ENCODE measurements at places on chromosomes 13 and 19. TPM values are rescaled to one million over a fixed set of nuclear protein-coding genes. Genes with fewer than 3 reads are reported as not detected.

GRCh38 chr13:43864921-43865320 lies 14.6 kb downstream of the CCDC122 start:
- no peaks in the 10 kb centered on the region for H3K4me1 ChIP-seq
- H3K36me3 ChIP-seq = no peaks in the 10 kb centered on the region
- no peak for DNase-seq
- H3K27ac ChIP-seq = no peak overlapping the region
- H3K27me3 ChIP-seq = no peaks in the 10 kb centered on the region
- H3K4me3 ChIP-seq = no peak overlapping the region

The C13orf42 gene
- not detected for total RNA-seq

DNA sequence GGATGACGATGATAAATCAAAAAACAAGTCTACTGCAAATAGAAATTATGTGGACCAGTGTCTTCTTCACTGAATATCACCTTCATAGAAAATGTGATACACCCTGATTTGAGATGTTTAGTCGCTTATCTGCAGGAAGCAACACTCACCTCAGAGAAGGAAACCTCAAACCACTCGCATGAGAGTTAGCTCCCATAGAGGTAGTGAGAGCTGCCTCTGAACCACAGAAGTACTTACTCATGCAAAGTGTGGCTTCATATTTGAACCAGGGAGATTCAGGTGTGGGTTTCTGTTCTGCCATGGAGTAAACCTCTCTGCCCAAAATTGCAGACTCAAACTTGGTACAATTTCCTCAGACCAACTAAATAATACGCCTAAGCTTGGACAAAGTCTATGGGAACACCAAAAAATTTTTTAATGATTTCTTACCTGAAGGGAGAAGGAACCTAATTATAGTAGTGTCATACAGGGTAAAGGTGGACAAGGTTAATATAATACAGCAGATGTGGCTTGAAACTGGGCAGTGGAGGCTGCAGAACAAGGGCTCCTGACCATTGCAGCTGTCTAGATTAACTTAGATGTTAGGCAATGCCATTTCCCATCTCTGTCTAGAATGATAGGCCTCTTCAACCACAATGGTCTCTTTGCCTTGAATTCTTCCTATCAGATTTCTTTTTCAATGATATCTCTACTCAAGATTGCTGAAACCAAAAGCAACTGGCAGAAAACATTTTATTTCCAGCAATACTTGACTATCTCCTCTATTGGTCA lies 29.6 kb upstream of the RCBTB2 start:
- no peak overlapping the region for H3K27ac ChIP-seq
- DNase-seq = no peak
- no peaks in the 10 kb centered on the region for H3K36me3 ChIP-seq
- no peak overlapping the region for H3K4me3 ChIP-seq

GRCh38 chr13:24660023-24660741 lies 20.0 kb upstream of the ATP12A start:
- no peak for DNase-seq
- no peak overlapping the region for H3K27ac ChIP-seq
- no peak overlapping the region for H3K4me3 ChIP-seq
- 0 out of 2 replicates have a peak, but pooled peaks cover 4% of the 10 kb centered on the region for H3K4me1 ChIP-seq

GRCh38 chr13:110517505-110518225 lies 43.9 kb downstream of the RAB20 start:
- DNase-seq = no peak
- H3K27ac ChIP-seq = no peak overlapping the region
- H3K27me3 ChIP-seq = no peaks in the 10 kb centered on the region
- H3K4me1 ChIP-seq = peaks cover 5% of the 10 kb centered on the region

DNA sequence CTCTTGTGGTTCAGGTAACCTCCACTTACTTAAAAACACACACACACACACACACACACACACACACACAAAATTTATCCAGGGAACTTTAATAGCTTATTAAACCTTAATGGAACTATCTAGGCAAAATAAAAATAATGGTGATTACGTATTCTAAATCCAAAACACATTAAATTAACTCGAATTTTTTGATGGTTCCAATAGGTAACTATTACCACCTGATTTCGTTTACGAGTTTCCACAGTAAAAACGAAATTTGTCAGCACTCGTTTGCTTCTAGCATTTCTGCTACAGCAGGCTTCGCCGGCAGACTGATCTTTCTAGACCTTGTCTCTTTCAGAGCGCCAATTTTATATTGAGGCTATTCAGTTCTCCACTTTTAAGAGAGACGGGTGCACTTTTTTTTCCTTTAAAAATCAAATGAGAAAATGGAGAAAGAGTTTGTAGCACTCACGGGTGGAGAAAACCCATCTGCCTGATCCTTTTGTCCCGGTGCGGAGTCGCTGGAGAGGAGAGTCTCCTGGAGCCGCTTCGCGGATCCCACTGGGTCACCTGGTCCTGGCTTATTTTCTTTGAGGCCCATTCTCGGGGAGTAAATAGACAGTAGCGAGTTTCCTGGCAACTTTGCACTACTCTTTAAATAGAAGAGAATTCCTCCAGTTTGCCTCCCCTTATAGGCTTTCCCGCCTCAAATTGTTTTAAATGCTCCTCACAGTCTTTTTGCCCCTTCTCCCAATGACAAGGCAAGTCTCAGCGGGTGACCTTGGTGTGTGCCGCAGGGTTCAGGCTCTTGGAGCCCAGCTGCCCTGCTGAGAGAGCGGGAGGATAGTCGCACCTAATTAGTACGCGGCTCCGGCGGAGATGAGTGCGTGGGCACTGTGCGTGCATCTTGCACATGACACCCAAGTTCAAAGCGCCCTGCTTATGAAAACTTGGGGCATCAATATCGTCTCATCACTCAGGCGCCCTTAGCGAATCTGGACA lies 117.0 kb downstream of the KCNRG start:
- H3K4me3 ChIP-seq = no peak overlapping the region
- H3K4me1 ChIP-seq = no peaks in the 10 kb centered on the region
- no peaks in the 10 kb centered on the region for H3K36me3 ChIP-seq
- H3K27ac ChIP-seq = no peak overlapping the region
- H3K27me3 ChIP-seq = no peaks in the 10 kb centered on the region

The BRME1 gene
- 10.0 TPM for total RNA-seq

DNA sequence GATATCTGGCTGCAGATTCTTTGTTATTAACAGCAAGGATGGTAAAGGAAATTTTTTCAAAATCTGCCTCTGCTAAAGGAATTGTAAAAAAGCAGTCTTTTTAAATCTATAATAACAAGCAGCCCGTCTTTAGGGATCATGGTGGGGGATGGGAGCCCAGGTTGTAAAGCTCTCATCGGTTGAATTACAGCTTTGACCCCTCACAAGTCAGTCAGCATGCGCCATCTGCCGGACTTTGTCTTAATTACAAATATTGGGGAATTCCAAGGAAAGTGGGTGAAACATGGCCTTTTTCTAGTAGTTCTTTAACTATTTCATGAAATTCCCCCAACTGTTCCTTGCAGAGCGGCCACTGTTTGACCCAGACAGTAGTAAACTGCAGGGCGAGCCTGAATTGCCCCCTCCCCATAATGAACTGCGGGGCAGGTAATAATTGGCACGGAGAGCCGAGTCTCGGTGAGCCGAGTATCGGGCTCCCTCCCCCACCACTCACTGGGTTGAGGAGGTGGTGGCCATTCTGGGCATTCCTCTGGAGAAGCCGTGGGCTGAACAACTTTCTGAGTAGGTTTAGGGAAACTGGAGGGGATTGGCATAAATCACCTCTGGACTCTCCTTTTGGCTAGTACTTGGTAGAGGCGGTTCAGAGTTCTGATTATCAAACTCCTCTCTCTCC lies 11.6 kb downstream of the ZNF578 start:
- no peaks in the 10 kb centered on the region for H3K27me3 ChIP-seq
- H3K4me3 ChIP-seq = no peak overlapping the region
- DNase-seq = peak; percentile 21

The IGFL2 gene
- total RNA-seq = not detected

DNA sequence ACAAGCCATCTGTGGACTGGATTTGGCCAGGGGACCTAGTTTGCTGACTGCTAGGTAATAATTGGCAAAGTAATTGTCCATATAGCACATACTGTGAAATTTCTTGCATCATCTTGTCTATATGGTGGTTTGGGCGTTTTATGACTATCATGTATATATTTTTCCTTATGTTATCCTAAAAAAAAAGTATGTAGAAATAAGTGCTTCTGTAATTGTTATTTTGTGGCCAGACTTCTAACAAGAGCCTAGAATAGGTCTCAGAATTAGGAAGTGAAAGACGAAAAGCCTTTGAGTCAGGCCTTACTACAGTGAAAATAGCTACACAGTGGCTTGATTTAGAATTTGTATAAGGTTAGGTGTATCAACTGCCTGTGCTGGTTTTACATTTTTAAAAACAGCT lies 4.2 kb downstream of the FNDC3A start:
- 0 out of 2 replicates have a peak, but pooled peaks cover 3% of the 10 kb centered on the region for H3K4me1 ChIP-seq
- no peak overlapping the region for H3K4me3 ChIP-seq
- peaks cover 10% of the 10 kb centered on the region for H3K36me3 ChIP-seq

The BCAM gene
- 15.5 TPM for total RNA-seq

The ZNF285 gene
- 1.3 TPM for total RNA-seq

Measured in SJCRH30 (cell line).